ENCODE measurements at places on chromosomes 12 and 14.

- DNase-seq = no peak
Measured at GRCh38 chr12:59086126-59086525, 165.8 kb upstream of the LRIG3 start.

DNA sequence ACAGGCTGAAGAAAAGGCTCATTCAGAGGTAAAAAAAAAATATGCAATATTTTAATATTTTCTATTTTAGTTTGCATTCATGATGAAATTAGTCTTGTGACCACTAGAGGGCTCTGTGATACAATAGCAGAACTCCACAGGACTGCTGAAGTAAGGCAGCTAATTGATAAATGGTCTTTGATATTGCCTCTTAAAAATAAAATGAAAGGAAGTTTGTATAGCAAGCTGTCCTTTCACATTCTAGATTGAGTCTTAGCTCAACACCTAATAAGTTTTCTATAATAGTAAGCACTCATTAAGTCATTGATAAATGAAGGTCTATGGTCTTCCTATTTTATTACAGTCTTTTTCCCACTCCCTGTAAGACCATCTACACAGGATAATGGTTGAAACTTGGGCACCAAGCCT lies 315.7 kb downstream of the NAV3 start:
- peak; percentile 8 for DNase-seq

GRCh38 chr12:124240493-124240892 lies 54.4 kb upstream of the RFLNA start:
- no peak for DNase-seq

DNA sequence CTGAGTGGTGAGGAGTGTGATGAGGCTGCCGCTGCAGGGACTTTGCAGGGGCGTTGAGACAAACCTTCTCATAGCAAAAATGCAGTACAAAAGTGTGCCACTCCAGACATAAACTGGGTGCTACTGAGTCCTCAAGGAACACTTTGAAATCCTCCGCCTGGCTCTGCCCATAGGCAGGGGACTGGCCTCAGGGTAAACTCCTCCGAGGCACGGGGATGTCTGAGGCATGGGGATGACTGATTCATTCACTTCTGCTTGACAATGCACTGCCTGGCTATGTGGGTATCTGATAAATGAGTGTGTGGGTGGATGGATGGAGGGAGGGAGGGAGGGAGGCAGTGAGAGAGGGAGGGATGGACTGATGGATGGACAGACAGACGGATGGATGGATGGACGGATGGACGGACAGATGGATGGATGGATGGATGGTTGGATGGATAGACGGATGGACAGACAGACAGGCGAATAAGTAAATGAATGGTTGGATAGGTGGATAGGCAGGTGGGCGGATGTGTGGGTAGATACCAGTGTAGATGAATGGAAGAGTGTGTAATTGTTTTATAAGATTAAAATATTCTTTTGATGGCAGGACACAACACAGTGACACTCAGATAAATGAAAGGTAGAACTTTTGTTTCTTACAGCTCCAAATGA lies 2.1 kb upstream of the BDKRB2 start:
- DNase-seq = no peak

- no peak for DNase-seq
Measured at GRCh38 chr12:78209846-78210505, 379.3 kb downstream of the NAV3 start.

- no peak for DNase-seq
Measured at GRCh38 chr12:96587691-96588090, 98.3 kb downstream of the CFAP54 start.

DNA sequence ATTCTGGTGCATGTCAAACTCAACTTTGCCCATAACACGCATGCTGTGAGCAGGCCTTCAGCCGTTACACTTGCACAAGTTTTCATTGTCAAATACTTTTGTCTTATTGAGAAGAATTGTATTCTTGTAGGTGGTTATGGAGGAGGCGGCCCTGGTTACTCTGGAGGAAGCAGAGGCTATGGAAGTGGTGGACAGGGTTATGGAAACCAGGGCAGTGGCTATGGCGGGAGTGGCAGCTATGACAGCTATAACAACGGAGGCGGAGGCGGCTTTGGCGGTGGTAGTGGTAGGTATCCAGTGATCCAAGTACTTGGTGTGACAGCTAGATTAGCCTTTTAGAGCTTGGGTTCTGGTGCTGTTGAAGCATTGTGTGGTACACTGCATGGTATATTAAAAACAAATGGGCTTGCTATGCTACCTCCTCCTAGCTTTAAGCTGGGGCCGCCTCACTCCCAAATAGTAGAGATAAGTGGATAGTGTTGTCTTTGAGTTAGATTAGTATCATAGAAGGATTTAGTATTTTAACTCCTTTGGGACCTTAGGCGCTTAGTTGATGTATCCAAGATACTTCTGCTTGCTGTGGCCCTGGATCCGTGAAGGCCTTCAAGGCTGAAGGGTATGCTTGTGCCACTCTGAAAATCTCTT lies 2.5 kb downstream of the HNRNPA1 start:
- DNase-seq = no peak

DNA sequence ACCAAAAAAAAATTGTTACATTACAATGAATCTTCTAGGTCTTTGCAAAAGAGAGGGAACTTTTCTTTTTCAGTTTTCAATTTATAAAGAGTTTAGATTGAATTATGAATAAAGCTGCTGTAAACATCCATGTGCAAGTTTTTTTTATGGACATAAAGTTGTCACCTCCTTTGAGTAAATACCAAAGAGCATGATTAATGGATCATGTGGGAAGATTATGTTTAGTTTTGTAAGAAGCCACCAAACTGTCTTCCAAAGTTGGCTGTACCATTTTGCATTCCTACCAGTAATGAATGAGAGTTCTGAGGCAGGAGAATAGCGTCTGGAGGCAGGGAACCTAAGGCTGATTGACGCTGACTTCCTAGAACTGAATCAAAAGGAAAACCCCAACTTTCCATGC lies 30.2 kb downstream of the LEMD3 start:
- no peak for DNase-seq

DNA sequence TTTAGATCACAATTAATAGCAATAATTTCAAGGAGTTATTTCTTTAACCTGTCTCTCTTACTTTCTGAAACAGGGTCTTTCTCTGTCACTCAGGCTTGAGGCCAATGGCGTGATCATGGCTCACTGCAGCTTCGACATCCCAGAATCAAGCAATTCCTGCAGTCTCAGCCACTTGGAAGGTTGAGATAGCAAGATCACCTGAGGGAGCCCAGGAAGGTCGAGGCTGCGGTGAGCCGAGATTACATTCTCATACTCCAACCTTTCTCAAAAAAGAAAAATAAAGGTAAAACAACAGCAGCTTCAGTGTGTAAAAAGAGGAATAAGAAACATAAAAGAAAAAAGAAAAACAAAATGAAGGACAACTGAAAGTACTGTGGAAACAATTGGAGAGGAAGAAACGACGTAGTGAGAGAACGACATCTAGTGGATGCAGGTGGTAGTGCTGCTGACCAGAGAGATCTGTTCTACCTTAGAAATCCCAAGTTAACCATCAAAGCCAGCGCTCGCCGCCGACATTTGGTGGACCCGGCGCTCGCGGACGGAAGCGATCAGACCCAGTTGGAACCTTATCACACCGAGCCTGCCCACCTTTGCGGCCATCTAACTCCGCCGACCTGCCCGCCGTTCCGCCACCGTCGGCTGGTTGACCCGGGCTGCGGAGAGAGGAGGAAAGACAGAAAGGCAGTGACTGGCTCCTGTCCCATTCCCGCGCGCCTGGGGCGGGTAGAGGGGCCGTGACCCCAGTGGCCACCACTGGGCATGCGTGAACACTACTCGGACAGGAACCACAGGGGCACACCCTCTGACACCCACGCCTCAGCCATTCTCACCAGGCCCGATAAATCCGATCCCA lies 196.1 kb downstream of the ALG10 start:
- peak; percentile 64 for DNase-seq

- DNase-seq = no peak
Measured at GRCh38 chr14:31858868-31859267, 218.2 kb upstream of the ARHGAP5 start.

DNA sequence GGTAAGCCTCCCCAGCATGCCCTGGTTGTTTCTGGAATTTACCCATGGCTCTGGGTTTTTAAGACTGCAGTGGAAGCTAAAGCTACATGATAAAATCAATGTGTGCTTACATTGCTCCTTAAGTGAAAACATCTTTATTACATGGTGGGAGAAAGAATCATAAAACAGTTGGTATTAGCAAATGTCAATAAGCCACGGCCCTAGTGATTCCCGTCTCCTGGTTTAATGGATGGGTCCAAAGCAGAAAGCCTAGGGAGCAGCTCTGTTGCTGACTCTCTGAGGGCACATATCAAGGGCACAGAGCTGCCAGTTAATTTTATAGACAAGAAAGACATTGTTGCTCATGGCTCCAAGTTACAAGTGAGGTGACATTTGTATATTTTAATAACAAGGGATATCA lies 127.9 kb downstream of the MYRFL start:
- no peak for DNase-seq

DNA sequence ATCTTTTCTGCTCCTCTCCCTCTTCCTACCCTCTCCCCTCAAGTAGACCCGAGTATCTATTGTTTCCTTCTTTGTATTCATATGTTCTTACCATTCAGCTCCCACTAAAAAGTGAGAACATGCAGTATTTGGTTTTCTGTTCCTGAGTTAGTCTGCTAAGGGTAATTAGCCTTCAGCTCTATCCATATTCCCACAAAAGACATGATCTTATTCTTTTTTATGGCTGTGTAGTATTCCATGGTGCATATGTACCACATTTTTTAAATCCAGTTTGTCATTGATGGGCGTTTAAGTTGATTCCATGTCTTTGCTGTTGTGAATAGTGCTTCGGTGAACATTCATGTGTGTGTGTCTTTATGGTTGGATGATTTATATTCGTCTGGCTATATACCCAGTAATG lies 32.2 kb downstream of the CRADD start:
- DNase-seq = no peak

DNA sequence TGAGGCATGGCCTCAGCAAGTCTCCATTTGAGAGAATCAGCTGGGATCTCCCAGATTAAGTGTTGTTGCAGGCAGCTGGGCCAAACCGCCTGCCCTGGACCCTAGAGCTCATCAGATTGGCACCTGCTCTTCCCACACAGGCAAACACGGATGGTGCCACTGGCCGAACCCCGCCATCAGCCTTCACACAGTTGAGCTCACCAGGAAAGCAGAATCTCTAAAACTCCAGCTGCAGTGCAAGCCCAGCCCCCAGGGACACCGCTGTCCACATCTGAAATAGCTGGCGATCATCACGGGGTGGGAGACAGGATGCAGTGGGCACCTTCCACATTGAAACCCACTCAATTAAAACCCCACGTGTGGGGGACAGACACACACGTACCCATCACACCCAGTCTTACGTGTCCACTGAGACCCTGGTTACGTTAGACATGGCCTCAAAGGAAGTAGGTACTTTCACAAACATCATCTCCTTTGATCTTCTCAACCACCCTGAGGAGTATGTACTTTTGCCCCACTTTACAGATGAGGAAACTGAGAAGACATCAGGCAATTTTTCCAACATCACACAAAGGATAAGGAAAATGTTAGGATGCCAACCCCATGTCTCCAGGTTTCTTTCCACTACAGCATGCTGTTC lies 88.8 kb downstream of the SINHCAF start:
- DNase-seq = no peak

- no peak for DNase-seq
Measured at GRCh38 chr12:130634866-130635265, 81.2 kb downstream of the RIMBP2 start.

DNA sequence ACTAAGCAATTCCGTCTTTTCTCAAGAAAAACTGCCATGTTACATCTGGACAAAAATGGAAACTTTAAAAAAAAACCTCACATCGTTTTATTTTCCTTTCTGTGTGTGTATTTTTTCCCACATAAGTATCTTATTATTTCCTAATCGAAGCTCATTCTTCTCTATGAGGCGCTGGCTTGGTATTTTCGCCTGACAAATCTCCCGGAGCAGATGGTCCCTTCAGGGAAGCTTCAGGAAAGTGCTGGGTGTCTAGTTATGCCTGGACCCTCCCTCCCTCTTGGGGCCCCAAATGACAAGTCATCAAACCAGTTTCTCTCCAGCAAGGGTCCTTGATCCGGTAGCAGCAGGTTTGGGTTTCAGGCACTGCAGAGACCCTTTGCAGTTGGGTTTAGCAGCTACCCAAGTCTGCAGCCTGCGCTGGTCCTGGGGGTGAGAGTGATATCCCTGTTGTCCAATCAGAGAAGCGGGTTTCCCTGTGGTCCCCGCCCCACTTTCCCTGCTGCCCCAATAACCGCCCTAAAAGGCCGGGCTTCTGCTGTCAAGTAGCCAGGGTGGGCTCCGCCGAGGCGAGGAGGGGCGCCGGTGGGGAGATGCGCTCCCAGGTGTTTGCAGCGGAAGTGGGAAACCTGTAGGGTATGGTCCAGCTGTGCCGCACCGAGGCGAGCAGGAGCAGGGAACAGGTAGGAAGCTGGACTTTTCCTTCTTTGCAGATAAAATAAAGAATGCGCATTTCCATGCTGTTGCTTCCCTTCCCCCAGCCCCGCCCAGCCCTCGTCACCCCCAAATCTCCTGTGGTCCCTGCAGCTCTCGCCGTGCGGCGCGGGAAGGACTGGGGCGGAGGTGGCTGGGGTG lies at the start of gene CNTN1:
Gene CNTN1, plus strand, starts transcription at position 527 of the 852 bp plus-strand sequence.
- no peak for DNase-seq

DNA sequence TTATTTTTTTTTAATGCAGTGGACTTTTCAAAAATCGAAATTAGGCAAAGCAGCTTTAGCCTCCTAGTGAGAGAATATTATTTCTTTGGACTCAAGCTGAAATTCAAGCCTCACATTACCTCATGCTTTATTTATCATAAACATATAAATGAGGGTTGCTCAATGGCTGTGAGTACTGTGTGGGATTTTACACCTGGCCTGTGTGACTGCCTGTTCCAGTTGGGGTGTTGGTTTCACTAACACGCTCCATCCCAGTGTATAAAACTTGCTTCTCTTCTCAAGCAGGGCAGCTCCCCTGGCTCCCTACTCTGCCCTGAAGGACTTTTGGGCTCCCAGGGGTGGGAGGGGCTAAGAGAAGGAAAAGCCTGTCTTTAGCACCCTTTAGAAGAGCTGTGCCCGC lies 15.0 kb downstream of the ANKLE2 start:
- no peak for DNase-seq

DNA sequence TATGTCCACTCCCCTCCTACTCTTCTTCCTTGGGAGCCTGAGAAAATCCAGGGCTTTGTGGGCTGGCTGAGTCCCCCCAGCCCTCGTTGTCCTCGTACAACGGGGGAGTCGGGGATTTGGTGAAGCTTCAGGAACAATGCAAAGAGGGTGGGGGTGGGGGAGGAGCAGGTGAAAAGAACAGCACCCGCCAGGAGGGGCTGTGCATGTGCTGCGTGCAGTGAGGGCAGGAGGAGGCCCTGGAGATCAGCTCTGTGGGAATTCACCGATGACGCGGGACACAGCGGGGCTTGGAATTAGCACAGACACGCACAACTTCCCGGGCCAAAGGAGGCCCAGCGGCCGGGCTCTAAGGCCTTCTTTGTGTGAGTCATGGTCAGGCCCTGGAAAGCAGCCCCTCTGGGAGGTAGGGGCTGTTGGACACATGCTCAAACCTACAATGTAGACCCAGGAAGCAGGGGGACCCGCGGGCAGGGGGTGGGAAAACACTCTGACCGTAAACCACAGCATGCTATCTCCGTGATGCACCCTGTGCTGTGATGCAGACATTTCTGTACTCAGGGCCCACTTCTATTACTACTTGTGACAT lies 32.8 kb downstream of the RBM19 start:
- no peak for DNase-seq

- DNase-seq = no peak
Measured at GRCh38 chr12:128068211-128068610, 198.8 kb upstream of the TMEM132C start.

- peak; percentile 90 for DNase-seq
Measured at GRCh38 chr12:91893476-91893875, 252.2 kb downstream of the BTG1 start.
